Liver (tissue), 10 donors: ENCODE measurements at places on chromosomes 12 and 14. TPM values are rescaled to one million over a fixed set of nuclear protein-coding genes. Genes with fewer than 3 reads are reported as not detected.

- DNase-seq: no peak
Measured at GRCh38 chr12:68904351-68904962, 28.5 kb downstream of the CPM start.

- DNase-seq: no peak
Measured at GRCh38 chr12:129067491-129067890, 214.2 kb downstream of the GLT1D1 start.

GRCh38 chr14:83208341-83208740, 1674.7 kb upstream of the SEL1L start:
- no peak for DNase-seq

GRCh38 chr12:80282761-80283160, 161.3 kb upstream of the PTPRQ start:
- no peak for DNase-seq

- DNase-seq: no peak
Measured at GRCh38 chr12:121942145-121942718, 23.8 kb downstream of the CFAP251 start.

GRCh38 chr14:33454707-33455106, 496.2 kb downstream of the EGLN3 start:
- DNase-seq: no peak

GRCh38 chr12:111166779-111167540, 201.9 kb downstream of the PHETA1 start:
- no peak for DNase-seq

DNA sequence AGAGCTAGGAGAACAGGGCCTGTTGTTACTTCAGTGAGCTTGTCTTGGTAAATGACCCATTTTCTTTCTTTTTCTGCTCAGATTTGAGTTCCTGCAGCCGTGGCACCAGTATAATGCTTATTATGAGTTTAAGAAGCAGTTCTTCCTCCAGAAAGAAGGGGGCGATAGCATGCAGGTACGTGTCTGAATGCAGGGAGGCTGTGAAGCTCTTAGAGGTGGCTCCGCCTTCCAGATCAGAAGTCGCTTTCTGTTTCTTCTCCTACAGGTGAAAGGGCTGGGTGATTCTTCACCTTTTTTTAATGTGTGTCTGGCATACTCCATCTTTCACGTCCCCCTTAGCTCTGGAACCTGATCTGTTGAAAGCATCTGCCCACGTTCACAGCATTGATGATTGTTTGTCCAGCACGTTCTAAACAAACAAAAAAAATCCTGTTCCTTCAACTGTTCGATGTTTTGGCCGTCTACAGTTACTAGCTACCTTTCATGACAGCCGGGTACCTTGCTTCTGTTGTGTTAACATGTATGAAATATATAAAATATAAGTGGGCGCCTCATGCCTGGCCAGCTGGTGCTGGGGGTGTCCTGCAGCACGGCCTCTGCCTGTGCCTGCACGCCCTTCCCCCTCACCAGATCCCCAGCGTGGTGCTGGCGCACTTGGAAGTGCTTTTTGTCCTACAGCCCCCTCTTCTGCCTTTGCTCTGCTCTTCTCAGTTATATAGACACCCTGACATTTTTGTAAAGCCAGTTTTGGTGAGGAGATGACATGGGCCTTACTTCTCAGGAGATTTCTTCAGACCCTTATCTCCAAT, 44.6 kb downstream of the SFSWAP start:
- DNase-seq: no peak

DNA sequence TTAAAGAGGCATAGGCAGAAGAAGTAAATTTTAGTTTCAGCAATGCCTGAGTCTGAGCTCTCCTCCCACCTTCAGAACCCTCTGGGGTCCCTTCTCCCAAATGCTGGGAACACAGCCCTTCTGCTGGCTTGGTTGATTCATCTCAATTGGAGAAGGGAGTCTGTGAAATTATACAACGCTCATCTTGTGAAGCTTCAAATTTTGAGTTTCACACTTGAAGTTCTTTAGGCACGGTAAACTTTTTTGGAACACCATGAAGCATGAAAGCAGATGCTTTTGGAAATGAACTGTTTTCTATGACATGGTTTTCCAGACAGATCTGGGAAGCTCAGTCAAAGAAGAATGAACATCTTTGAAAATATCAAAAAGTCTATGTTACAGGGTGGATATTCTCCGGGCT, 69.9 kb downstream of the TBK1 start:
- no peak for DNase-seq

DNA sequence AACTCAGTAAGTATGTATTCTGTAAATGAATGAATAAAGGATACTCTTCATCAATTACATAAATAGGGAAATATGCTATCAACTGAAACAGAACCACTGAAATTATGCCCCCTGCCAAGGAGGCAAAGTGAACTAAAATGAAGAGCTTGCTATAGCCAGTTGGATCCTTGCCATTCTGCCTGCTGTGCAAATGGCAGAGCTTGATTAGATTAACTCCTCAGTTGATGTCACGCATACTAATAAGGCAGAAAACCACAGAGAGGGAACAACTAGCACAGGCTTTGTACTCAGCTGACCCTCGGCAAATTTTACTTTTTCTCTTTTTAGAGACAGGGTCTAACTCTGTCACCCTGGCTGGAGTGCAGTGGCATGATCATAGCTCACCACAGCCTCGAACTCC, 36.7 kb upstream of the FERMT2 start:
- no peak for DNase-seq

GRCh38 chr12:133231001-133231400, 4.7 kb downstream of the ANHX start:
- DNase-seq: no peak

- no peak for DNase-seq
Measured at GRCh38 chr12:50089730-50090129, 4.6 kb downstream of the SMARCD1 start.

GRCh38 chr12:94205822-94206221, 57.4 kb downstream of the PLXNC1 start:
- no peak for DNase-seq

DNA sequence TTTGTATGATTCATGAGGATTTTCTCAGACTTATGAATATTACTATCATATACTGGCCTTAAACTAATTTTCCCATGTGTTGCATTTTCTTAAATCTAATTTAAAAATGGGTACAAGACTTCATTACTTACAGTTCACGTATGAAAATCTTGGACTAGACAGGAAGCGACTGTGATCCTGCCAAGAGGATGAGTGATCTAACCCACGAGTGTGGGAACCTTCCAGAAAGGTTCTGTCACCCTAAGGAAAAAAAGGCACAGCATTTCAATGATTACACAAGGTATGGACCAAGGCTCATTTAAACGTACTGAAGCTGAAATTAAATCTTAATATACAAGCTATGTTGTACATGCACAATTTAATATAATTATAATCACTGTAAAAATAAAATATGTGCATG, 293.5 kb upstream of the DIO2 start:
- no peak for DNase-seq

DNA sequence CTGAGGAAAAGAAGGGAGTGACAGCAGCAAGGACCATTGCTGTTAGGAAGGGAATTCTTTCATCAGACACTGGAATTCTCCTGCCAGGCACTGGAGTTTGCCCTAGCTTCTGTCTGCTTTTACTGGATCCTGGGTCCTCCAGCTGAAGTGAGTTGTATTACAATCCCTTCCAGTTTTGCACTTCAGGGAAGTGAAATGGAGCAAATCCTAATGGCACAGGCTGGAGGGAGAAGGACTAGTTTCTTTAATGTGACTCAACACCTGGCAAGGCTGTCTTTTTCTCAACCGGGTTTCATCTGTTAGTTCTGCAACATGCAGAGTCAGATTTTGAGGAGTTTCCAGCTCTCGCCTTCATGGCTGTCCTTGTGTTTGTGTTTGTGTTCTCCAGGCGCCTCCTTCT, 45.8 kb downstream of the ETV6 start:
- no peak for DNase-seq

DNA sequence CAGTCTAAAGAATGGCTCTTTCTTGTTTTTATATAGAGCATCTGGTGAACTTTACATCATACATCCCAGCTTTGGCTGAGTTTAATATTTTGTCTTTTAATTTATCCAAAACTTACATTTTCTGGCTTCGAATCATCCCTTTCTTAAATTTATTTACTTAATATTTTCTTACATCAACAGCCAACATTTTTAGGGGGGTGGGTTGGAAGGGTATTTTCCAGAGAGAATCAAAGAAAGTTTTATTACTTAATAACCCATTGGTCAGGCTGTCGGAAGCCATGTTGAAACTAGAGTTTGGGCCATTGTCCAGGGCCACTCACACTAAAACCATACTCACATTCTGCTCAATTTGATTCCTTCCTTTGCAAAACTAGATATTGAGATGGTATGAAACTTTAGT, 220.2 kb downstream of the AEBP2 start:
- DNase-seq: no peak

DNA sequence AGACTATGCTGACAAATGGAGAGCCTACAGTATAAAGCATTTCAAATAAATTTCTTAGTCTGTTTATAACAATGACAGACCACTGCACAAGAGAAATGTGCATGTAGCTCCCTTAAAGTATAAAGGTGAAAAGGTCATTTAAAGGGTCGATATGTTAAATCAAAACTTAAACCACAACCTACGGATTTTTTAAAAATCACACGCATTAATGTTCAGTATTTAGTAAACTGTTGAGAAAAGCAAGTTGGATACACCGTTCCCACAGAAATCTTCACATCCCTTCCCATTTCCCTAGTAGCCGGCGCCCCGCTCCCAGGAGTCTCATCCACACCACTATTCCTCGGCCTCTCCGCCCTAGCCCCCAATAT, 614 bp downstream of the FKBP3 start:
- no peak for DNase-seq

DNA sequence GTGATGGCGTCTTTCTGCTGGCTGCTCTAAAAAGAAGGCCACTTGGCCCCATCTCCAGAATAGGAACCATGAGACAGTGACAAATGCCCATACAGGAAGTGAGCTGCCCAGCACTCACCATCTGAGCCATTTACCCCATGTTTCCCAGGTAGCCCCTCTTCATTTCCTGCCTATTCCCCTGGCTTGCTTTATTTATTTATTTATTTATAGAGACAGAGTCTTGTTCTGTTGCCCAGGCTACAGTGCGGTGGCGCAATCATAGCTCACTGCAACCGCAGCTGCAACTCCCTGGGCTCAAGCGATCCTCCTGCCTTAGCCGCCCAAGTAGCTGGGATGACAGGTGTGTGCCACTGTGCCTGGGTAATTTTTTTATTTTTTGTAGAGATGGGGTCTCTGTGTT, 71.2 kb downstream of the RIN3 start:
- no peak for DNase-seq

- no peak for DNase-seq
Measured at GRCh38 chr14:100568998-100569733, 18.1 kb downstream of the BEGAIN start.

- no peak for DNase-seq
Measured at GRCh38 chr12:51970904-51971646, 19.6 kb downstream of the ACVR1B start.

DNA sequence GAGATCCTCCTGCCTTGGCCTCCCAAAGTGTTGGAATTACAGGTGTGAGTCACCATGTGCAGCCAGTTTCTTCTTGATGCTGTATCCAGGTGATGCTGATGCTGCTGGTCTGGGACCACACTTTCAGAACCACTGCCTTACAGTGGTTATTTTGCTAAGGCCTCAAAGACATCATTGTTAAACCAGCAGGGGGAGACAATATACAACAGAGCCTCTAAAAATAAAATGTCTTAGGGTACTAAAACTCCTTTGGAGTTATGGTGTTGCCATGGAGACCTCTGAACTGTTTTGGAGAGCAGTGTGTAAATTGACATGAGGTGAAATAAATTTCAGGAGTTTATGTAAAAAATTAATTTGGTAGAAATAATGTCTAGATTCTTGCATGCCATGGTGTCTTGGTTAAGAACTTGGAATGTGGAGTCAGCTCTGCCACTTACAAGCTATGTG, 1.1 kb upstream of the ARG2 start:
- no peak for DNase-seq

DNA sequence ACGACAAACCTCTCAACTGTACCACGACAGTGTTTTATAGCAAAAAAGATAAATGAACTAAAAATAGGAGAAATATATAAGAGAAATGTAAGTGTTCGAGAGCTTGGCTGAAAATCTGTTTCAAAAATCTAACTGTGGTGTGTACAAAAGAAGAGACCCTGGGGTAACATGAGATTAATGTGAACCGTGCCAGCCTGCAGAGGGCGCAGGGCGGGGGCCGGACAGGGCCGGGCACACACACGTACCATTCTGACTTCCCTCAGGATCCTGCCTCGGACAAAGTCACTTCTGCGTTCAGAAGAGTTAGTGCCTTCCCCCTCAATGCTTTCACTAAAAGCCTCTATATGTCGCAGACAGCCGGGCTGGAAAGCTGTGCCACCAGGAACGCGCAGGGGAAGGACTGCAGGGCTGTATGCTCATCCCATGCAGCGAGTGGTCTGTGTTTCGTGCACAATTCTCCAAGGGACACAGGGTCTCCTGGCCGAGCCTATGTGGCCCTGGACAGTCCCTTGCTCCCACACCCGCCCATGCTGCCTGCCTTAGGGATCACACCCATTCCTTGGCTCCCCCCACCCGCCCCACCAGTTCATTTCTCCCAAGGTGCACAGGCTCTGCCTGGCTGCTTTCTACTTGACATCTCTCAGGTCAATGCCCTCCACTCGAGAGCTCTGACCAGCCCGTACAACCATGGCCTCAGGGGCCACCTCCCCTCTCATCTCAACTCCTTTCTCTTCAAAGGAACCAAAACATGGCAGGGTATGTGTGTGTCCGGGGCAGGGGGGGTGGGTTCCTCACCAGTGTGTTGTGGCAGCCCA, 8.5 kb downstream of the CDCA4 start:
- no peak for DNase-seq

DNA sequence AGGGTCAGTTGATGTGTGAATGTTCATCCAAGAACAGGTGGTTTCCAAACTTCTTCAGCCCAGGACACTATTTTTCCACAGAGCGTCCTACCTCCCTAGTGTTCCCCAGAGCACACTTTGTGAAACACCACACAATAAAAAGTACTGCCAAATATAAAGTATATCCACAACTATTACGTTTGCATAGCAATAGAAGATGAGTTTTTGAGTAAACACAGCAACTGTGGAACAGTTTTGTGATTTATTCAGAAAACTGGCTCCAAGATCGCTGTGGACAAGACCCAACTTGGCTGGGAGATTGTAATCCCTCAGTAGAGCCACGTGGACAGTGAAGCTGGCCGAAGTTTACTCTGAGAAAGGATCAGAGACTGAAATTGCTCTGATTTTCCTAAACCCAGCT, 14.5 kb upstream of the MAP1LC3B2 start:
- no peak for DNase-seq

GRCh38 chr12:118061873-118062843, 1.2 kb upstream of the WSB2 start:
- DNase-seq: peak; percentile 46

PEX5 gene
- total RNA-seq: 37.9 TPM

NDUFA9 gene
- total RNA-seq: 21.4 TPM

LIN7A gene
- 9.7 TPM for total RNA-seq

NYNRIN gene
- total RNA-seq: 2.5 TPM

ACOT6 gene
- total RNA-seq: not detected

CDH24 gene
- total RNA-seq: 0.50 TPM

COX14 gene
- total RNA-seq: 29.6 TPM

CLEC7A gene
- total RNA-seq: 3.6 TPM

CFAP54 gene
- 0.19 TPM for total RNA-seq

FITM1 gene
- total RNA-seq: 6.4 TPM

MYO1H gene
- total RNA-seq: not detected

OR4E2 gene
- not detected for total RNA-seq

LMO3 gene
- total RNA-seq: not detected
